ENCODE measurements at places on chromosomes 12 and 14.

DNA sequence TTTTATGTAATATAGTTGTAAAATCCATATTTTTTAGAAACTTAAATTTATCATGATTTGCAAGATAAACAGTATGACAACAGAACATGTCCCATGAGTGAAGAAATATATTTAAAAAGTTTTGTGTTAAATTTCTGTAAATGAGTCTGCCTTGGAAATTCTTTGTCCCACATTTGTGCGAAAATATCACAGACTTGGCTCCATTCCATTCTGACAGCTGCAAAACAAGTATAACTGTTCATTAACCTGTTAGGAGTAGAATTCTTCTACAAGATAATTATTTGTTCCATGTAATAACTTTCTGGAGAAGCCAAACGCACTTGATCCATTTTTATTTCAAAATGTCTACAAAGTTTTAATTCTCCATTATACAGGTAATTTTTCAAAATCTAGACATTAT lies 37.9 kb downstream of the MDM1 start:
- no peak for DNase-seq

- no peak for DNase-seq
These were observed 48.8 kb upstream of the CHST11 start for GRCh38 chr12:104407922-104408321.

GRCh38 chr12:15797818-15798217 lies 8.6 kb upstream of the EPS8 start:
- DNase-seq, result no peak

DNA sequence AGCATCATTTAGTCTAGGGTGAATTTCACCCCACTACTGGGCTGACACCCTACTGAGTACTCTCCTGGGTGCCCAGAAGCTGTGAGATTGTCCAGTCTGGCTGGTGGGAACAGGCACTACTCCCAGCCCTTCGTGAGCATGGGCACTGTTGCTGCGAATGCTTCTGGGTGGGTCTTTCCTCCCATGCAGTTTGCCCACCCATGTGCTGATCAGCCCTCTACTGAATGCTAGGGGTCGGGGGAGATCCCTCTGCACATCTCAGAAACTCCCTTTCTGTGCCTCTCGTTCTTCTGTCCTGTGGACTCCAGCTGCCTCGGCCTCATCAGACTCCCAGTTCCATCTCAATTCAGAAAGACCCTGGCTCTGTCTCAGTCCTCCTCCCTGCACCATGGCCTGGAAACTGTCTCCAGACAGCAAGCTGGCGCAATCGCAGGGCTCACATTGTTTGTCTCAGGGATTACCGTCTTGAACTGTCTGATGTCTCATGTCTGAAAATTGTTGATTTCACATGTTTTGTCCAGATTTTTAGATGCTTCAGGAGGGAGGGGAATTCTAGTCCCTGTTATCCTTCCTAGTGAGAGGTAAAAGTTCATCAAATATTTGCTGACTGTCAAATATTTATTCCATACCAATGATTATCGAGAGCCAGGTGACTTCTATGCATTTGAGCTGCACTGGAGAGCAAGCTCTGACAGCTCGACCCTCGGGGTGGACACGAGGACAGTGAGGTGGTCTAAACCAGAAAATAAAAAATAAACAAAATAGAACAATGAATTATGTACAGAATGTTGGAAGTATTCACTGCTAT lies 316.6 kb upstream of the RTL1 start:
- peak; percentile 15 for DNase-seq

DNA sequence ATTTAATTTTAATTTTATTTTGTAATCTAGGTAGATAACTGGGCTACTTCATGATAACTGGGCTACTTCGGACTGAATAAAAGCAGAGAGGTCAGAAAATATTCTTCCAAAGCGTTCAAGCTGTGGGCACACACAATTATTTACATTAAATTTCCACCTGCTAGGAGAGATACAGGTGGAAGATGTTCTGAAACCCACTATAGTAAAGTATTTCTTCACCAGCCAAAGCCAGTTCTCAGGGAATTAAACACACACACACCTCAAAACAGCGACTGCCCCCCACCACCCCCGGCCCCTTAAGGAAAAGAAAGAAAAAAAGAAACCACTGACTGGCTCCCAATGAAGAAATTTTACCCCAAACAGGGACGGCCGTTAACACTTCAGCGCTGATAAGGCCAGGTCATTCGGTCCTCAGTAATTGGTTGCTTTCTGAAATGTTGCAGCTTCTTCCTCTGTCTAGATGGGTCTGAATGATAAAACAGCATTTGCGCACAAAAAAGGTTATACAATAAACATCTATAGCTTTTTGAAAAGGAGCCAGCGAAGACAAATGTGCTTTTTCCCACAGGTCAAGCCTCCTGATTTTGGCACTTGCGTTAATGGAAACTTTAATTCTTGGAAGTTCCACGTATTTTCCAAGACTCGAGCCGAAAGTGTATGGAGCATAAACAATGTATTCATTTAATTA lies 771 bp upstream of the KCNJ8 start:
- DNase-seq, result no peak

DNA sequence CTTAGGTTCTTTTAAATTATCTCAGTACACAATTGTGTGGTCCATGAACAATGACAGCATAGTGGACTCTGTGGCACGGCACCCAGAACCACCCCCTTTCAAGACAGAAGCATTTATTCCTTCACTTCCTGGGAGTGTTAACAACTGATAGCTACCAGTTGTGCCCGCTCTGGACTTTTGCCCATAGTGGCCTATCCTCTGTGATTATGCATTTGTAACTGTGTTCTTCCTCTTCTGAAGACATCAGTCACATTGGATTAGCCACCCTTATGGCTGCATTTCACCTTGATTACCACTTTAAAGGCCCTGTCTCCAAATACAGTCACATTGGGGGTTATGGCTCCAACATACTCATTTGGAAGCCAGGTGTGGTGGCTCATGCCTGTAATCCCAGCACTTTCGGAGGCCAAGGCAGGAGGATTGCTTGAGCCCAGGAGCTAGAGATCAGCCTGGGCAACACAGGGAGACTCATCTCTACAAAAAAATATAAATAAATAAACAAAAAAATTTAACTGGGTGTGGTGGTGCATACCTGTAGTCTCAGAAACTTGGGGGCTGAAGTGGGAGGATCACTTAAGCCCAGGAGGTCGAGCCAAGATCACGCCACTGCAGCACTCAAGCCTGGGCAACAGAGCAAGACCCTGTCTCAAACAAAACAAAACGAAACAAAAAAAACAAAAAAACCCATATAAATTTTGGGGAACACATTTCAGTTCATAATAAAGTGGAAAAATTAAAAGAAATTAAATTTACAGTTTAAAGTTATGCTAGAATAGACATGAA lies 27.6 kb upstream of the PHC1 start:
- no peak for DNase-seq

DNA sequence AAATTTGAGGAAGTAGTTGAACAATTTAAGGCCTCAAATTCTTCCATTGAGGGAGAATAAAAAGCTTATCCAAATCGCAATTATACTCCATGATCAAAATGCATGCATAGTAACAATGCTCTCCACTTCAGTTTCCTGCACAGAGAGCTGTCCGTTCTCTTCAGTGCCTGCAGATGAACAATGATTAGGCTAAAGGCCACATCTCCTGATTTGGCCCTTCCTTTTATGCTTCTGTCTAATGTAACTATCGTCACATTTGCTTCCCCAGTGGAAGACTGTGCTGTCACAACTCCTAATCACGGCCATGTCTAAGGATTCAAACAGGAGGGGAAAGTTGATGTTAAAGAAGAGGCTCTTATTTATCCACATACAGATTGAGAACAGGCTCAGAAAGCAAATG lies 113.6 kb upstream of the NPAS3 start:
- no peak for DNase-seq

- no peak for DNase-seq
These were observed 9.8 kb downstream of the NKX2-1 start for GRCh38 chr14:36510078-36510799.

Data from right lobe of liver (tissue), 6 donors.